GM12891 (cell line): ENCODE measurements at places on chromosomes 7 and 10.

DNA sequence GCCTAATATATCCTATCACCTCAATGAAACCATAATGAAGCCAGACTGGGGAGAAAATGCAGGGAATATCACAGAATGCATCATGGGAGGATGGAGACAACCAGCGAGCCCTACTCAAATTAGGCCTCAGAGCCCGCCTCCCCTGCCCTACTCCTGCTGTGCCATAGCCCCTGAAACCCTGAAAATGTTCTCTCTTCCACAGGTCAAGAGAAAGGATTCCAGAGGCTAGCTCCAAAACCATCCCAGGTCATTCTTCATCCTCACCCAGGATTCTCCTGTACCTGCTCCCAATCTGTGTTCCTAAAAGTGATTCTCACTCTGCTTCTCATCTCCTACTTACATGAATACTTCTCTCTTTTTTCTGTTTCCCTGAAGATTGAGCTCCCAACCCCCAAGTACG, 31.5 kb downstream of the PRSS2 start:
- DNase-seq, result no peak

DNA sequence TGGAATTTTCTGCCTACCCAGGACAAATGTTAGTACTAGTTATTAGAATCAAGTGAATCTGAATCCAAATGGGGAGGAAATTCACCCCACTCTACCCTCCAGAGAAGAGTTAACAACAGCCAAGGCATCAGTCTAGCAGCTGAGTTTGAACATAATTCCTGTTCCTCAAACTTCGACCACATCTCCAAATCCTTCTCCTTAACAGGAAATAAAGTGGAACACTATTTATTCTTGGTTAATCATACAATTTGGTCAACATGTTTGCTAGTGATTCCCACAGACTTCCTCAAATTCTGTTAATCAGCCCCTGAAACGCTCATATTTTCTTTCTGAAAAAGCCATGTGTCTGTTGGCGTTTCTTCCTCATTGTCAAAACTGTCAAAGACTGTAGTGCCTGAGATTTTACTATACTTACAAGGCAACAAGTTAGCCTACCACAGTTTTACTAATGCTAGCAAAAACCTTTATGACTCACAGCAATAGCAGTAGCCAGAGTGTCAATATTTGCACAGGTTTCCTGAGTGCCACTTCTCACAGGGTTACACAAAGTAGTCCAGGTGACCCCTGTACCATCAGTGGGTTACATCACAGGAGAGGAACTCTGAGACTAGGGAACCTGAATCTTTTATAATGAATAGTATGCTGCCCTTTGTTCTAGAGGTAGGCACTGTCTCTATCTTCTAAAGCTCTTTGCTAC, 202.9 kb downstream of the GRM3 start:
- no peak for DNase-seq

- no peak for DNase-seq
These were observed 101.1 kb upstream of the BMPER start for GRCh38 chr7:33804140-33804660.

DNA sequence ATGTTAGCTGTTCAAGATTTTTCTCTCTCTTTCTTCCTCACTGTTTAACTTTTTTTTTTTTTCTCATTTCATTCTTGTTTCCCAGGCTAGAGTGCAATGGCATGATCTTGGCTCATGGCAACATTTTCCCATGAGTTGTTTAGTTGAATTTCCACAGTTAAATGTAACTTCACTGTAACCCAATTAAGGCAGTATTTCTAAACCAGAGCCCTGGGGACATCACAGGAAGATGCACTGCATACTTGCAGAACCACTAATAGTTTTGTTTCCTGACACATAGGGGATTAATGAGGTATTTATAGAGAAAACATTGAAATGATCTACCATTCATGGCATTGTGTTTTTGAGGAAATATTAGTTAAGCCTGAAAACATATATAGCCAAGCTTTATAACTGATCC, 795.6 kb upstream of the GHITM start:
- no peak for DNase-seq

GRCh38 chr7:79458796-79459195, 5.3 kb upstream of the MAGI2 start:
- DNase-seq, result no peak

GRCh38 chr7:132941428-132941827, 140.5 kb downstream of the CHCHD3 start:
- no peak for DNase-seq

- DNase-seq, result no peak
These were observed 97.6 kb downstream of the ZMIZ1 start for GRCh38 chr10:79166312-79166721.

DNA sequence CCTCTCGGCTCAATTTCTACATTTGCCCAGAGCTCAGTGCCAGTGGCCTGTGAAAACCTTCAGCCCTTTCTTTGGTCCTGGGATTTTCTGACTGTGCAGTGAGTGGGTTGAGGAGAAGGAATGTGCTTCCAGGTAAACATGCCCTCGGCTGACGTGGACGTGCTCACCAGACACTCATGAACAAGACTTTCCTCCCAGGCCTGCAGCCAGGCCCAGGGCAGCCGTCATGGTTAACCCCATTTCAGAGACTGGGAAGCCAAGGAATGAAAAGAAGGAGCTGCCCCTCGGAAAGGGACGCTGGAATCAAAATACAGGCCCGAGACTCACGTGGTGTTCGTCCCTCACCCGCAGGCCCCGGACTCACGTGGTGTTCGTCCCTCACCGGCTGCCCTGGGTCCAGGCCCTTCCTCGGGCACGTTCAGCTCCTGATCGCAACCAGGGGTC, 8.8 kb upstream of the CALML5 start:
- DNase-seq, result no peak

- DNase-seq, result no peak
These were observed 21.3 kb upstream of the KPNA7 start for GRCh38 chr7:99229234-99229633.

GRCh38 chr7:158356454-158356853, 231.2 kb downstream of the PTPRN2 start:
- no peak for DNase-seq

- no peak for DNase-seq
These were observed 47.5 kb downstream of the CARD11 start for GRCh38 chr7:2996141-2996540.

- DNase-seq, result no peak
These were observed 1.8 kb upstream of the TTYH3 start for GRCh38 chr7:2629746-2630681.

- no peak for DNase-seq
These were observed 21.8 kb upstream of the SEMA3C start for GRCh38 chr7:80940539-80941207.

- DNase-seq, result no peak
These were observed 27.2 kb upstream of the ATP6V0A4 start for GRCh38 chr7:138825049-138825721.

- no peak for DNase-seq
These were observed 41.6 kb downstream of the MRPS33 start for GRCh38 chr7:140972876-140973829.

DNA sequence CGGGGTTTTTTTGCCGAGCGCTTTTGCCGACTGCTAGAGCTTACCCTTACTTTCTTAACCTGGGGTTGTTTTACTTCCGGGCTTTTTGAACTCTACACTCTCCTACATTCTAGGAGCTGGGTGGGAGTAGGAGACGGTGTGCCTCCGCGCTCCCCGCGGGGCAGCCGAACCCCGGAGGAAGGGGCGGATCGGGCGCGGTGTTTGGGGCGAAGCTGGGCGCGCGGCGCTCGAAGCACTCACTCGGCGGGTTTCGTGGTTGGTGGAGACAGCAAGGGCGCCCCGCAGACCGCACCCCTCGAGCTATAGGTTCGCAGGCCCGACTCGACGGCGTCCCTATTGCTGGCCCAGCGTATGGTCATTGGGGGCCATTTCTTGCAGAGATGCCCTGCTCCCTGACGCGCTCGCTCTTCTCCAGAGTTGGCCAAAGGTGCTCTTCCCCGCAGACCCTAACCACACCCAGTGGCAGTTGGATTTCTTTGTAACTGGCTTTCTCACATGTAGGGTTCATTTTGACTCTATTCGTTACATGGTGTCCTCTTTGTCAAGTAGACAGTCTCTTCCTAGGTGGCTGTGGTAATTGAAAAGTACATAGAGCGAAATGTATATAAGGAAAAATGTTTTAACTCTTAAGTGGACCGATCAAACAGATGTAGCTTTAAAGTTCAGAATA, 364 bp downstream of the ZNF518A start:
- DNase-seq, result peak; percentile 61

GRCh38 chr10:92142949-92143348, 147.9 kb downstream of the CPEB3 start:
- no peak for DNase-seq

DNA sequence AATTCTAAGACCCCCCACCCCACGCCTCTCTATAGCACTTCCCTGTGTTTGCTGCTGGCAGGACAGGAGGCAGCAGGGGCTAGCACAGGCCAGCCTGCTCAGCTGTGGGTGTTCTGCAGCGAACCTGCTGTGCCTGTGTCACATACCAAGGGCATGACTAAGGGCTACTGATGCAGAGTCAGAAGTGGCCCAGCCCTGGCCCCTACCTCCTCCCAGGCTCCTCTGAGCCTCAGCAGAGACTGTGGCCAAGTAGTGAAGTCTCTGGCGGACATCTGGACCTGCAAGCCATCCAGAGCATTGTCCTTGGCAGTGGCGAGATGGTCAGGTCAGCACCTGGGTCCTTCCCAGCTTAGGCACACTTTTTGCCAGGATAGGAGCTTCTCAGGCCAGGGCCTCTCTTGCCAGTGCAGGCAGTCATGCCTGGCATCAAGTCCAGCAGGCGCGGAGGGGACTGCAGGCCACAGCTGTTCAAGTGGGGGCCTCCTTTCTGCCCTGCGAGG, 116.3 kb upstream of the RET start:
- DNase-seq, result no peak

- DNase-seq, result no peak
These were observed 58.1 kb downstream of the POLL start for GRCh38 chr10:101529725-101530553.

DNA sequence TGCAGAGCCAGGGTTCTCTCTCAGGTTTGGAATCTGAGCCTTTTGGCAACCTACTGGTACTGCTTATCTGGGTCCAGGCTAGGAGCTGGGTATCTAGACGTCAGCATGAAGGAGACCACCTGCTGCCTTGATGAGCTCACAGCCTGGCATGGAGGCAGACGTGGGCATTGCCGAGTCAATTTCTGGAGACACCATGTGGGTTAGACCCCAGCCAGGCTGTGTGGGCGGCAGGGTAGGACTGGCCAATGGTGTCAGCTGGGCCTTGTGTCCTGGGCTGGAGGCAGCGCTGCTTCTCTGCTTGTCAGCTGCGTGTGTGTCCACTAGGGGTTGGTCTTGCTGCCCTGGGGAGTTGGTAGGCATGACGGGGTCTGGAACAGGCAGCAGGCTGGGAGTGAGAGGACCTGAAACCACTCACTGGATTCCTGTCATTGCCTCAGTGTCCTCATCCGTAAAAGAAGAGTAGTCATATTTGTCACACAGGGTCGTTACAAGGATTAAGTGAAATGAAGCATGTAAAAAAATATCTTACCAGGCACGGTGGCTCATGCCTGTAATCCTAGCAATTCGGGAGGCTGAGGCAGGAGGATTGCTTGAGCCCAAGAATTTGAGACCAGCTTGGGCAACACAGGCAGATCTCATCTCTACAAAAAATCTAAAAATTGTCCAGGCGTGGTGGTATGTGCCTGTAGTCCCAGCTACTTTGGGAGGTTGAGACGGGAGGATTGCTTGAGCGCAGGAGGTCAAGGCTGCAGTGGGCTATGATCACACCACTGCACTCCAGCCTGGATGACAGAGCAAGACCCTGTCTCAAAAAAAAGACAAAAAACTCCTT, 31.7 kb upstream of the ANKRD2 start:
- DNase-seq, result no peak

- DNase-seq, result no peak
These were observed 139.4 kb downstream of the DNAJB6 start for GRCh38 chr7:157476201-157476600.

DNA sequence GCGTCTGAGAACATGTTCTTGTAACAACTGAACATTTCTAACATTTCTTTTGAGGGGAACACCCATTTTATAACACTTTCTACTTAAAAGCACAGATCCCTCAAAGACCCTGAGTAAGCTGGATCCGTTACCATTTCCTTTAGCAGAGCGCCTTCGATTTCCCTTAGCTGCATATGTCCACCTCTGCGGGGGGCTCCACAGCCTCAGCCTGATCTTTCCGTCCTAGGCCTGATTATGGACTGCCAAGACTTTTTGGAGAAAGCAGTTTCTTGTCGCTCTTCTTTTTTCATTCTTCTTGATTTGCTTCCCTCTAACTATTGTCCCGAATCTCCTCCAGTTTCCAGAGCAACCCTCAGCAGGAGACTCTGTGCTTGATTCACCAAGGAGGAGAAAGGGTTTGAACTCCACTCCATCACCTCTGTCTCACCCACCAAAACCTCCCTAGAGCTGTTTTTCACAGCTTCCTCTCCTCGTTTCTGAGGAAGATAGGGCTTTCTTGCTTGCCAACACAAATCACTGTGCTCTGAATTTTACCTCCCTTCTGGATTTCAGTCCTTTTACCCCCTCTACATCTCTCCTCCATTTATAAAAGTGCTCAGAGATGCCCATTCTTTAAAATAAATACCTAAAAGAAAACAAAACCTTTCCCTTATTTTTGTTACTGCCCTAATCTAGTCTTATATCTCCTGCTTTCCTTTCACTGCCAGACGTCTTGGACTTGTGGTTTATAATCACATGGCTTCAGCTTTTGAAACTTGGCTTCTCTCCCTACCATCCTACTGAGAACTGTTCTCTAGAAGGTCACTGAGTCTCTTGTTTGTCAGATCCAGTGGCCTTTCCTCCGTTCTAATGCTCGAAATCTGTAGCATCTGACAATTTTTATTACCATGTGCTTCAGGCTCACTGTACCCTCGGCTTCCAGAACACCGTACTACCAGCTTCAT, 30.5 kb upstream of the ZRANB1 start:
- DNase-seq, result no peak

DNA sequence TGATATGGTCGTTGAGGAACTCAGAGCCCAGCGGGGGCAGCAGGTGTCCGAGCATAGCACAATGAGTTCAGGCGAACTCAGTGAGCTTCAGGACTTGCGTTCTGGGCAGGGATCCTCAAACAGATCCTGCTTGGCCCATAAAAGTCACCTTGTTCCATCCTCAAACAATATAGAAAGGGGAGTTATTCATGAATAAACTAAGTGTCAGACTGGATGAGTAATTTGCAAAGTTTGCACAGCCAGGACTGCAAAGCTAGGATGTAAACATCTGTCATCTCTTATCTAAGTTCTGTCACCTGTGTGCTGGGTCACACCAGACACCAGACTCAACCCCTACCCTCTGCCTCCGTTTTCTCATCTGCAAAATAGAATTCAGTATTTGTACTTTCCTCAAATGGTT, 58.0 kb upstream of the PFKP start:
- DNase-seq, result no peak

DNA sequence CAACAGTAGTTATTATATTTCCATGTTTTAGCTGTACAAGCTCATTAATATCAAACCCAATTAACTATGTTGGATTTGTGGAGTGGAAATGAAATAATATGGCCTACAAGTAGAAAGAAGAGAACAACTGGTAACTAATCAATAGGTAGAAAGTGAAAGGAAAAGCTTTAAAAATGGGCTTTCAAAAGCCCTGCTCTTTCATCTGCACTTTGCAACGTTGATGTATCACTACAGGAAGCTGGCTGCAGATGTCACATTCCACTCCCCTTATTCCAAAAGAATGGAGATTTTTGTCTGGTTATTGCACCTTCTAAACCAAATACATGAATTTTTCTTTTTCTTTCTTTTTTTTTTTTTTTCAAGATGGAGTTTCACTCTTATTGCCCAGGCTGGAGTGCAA, 11.7 kb upstream of the MKI67 start:
- no peak for DNase-seq

GRCh38 chr10:103661198-103661950, 167.9 kb downstream of the NEURL1 start:
- DNase-seq, result no peak
